Stimulated activated CD8-positive, alpha-beta memory T cell treated with anti-CD3 and anti-CD28 coated beads, Interleukin-7, amount 100 ng/mL, for 1 hour (primary cell): ENCODE measurements at places on chromosomes 6 and 20.

DNA sequence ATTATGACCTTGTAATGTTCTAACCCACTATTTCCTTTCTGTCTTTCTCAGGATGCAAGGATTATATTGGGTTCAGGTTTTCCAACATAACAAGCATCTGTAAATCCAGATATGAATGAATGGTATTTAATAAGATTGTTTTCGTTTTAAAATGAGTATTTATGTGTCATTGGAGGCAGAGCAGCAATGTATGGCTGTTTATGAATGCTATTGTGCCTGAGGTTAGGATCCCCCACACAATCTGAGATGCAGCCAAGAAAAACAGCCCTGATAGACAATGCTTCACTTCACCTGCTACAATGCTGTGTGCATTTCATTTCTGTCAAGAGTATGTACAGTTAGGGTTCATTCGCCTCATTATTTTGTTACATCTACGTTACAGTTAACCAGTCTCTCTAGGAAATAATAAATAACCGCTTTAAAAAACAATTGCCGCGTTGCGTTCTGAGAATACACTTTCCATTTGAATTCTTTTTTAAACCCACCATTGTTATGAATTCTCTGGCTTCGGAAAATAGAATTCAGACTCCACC lies 19.6 kb downstream of the TFAP2A start:
- DNase-seq: no peak

DNA sequence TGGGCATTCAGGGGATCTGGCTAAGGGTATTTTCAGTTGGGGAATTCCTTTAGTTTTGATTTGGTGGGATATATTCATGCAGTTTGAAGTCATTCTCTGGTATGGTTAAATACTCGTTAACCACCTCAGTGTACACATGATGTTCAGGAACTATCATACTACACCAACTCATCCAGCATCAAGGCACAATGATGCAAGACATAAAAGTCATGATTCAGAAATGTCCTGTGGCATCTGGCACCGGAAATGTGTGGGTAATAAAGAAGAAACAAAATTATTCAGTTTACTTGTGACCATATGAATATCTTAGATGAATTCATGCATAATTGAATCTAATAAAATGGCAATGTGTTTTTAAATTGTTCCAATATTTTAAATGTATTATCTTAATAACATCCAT lies 129.0 kb upstream of the BMP5 start:
- DNase-seq: no peak

DNA sequence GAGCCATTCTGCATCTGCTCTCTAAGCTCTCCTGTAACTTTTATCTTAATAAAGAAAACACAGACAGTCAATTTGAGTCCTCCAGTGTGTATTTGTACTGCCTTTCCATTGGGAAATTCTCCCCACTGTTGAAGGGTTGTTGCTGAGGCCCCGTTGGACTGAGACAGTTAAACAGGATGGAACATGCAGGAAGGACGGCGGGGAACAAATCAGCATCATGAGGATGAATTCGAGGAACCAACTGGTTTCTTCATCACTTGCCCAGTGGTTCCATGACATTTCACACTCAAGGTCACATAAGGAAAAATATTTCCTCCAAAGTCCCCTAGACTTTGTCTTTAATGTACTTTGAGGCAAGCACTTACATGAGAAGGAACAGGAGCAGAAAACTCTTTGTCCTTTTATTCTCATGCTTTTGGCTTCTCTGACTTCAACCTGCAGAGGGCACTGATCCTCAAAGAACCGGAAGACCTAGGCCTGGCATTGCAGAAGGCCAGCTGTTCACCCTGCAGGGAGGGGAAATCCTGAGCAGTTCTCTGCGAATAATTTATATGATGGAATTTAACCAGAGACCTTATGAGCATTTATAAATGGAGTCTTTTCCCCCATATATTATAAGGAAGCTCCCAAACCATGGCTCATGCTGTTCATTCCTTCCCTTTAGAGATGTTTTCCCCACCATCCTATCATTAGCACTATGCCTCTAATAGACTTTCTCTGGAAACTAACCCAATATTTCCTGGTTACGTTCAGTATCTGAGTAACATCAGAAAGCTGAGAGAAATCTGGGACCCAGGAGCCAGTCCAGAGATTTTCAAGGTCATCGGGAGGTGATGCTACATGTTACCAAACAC lies 55.2 kb upstream of the ADGRF1 start:
- DNase-seq: no peak

DNA sequence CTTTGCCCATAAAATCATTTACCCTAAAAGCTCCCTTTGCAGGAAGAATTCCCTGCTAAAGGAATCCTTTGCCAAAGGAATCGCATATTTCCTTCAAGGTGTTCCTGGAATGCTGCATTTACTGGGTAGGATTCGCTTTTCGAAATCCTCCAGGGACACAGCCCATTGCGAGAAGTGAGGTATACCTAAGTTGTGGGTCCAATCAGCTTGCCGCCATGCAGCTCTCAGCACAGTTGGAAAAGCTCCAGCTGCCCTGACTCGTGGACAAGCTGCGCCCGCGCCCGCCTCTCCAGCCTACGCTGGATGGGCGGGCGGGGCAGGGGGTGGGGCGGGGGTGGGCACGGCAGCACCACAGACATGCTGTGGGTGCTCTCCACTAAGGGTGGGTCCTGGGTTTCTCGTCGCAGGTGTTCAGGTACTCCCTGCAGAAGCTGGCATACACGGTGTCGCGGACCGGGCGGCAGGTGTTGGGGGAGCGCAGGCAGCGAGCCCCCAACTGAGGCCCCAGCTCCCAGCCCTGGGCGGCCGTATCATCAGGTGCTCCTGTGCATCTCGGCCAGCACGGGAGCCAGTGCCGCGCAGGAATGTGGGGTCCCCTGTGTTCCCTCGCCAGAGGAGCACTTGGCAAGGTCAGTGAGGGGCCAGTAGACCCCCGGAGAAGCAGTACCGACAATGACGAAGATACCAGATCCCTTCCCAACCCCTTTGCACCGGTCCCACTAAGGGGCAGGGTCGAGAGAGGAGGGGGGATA lies 1.4 kb downstream of the NNAT start:
- no peak for DNase-seq

DNA sequence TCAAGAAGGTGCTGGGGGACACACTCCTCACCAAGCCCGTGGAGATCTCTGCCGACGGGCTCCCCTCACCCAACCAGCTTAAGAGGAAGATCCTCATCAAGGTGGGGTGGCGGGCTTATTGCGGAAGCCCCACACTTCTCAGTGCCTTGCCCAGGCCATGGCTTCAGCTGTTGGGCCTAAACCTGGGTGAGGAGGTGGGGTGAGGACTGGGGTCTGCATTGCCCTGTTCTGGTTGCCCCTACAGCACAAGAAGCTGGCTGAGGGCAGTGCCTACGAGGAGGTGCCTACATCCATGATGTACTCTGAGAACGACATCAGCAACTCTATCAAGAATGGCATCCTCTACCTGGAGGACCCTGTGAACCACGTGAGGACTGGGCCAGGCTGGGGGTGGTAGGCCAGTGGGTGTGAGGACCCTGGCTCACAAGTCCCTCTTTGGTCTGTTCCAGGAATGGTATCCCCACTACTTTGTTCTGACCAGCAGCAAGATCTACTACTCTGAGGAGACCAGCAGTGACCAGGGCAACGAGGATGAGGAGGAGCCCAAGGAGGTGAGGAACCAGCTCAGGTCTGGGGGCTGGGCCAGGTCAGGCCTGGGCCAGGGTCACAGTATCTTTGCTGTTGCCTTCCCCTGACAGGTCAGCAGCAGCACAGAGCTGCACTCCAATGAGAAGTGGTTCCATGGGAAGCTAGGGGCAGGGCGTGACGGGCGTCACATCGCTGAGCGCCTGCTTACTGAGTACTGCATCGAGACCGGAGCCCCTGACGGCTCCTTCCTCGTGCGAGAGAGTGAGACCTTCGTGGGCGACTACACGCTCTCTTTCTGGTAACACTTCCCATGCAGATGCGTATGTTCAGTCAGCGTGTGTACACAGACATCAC lies 27.9 kb downstream of the PLCG1 start:
- DNase-seq: no peak

GRCh38 chr6:125357515-125358256 lies 55.9 kb upstream of the HDDC2 start:
- DNase-seq: no peak

DNA sequence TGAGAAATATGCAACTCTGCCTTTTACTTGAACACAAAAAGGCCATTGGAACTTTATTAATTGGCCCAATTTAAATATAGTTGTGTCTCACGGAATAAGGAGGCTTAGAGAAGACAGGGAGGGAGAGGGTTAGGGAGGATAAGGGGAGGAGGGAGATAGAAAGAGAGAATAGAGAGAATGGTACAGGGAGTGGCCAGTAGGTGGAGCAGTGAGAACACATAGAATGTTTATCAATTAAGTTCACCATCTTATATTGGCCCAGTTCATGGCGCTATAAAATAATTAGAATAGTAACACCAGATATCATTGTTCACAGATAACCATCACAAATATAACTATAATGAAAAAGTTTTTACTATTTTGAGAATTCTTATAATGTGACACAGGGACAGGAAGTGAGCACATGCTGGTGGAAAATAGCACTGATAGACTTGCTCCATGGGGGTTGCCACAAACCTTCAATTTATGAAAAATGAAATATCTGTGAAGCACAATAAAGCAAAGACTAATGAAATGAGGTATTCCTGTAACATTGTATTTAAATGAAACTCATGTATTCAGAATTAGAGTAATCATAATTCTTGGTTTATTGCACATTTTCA lies 374.1 kb upstream of the MANEA start:
- no peak for DNase-seq

DNA sequence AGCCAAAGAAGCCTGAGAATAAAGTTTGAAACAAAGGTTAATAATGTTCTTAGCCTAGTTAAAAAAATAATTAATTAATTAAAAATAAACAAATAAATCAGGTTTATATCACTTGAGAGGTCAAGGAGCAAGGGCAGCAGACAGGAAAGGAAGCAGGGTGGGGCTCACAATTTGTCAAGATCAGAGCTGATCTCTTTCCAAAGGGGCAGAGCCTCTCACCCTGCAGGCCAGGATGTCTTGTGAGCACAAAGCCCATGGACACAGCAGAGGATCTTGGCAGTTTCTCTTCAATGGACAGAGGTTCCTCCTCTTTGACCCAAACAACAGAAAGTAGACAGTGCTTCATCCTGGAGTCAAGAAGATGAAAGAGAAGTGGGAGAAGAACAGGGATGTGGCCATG lies 14.9 kb downstream of the ULBP1 start:
- DNase-seq: no peak

DNA sequence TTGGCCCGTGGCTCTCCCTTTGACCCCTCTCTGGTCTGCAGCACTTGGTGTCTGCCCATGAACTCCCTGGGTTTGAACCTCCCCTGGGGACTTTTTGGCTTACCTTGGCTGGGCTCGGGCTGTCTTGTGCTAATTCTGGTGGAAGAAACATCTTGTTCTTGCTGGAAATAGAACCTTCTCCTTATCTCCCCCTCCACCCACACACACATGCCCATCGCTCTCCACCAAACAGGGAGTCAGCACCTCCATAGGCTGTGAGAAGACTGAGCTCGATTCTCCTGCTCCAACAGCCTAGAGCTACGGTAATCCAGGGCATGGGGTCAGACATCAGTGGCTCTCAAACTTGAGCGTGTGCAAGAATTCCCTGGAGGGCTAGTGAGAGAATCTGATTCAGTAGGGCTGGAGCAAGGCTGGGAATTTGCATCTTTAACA lies 114.4 kb upstream of the SLC22A23 start:
- DNase-seq: no peak

GRCh38 chr20:44069203-44070011 lies 117.6 kb downstream of the JPH2 start:
- peak; percentile 20 for DNase-seq

DNA sequence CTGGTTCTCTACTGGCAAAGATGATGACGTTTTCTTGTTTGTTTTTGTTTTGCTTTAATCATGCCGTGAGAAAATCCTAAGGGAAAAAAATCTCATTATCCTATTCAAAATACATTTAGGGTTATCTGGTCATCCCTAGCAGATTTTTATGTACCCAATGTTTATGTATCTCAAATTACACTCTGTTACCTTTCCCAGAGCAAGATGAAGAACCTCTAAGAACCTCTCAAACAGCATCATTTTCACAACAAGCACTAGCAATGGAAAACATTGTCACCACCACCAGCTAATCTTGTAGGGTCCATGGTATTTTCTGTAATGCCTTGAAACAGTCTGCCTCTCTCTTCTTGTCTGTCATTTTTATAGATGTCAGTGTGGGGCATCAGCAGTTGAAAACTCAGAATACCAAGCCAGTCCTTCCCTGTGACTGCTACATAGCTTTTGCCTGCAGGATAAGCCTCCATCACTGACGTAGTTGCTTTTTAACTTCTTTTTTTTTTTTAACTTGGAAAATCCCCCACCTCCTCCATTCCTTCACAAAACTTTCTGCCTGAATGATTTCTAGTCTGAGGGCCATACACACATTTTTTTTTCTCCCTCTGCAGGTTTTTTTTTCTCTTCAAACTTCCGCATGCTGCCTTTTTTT lies 2.4 kb upstream of the SNAP25 start:
- no peak for DNase-seq

- no peak for DNase-seq
These were observed 466.3 kb upstream of the CDH4 start for GRCh38 chr20:60785785-60786184.
